MCF 10A (cell line): ENCODE measurements at places on chromosomes 3 and 15. TPM values are rescaled to one million over a fixed set of nuclear protein-coding genes. Genes with fewer than 3 reads are reported as not detected.

- no peak for DNase-seq
- H3K4me1 ChIP-seq: no peaks in the 10 kb centered on the region
- no peak overlapping the region for H3K4me3 ChIP-seq
- no peaks in the 10 kb centered on the region for H3K27me3 ChIP-seq
- peaks cover 70% of the 10 kb centered on the region for H3K36me3 ChIP-seq
These were observed 39.9 kb upstream of the ADCY5 start for GRCh38 chr3:123488645-123489347.

GRCh38 chr3:14933820-14934425, 13.5 kb upstream of the NR2C2 start:
- H3K36me3 ChIP-seq: no peaks in the 10 kb centered on the region
- DNase-seq: no peak
- no peak overlapping the region for H3K4me3 ChIP-seq

DNA sequence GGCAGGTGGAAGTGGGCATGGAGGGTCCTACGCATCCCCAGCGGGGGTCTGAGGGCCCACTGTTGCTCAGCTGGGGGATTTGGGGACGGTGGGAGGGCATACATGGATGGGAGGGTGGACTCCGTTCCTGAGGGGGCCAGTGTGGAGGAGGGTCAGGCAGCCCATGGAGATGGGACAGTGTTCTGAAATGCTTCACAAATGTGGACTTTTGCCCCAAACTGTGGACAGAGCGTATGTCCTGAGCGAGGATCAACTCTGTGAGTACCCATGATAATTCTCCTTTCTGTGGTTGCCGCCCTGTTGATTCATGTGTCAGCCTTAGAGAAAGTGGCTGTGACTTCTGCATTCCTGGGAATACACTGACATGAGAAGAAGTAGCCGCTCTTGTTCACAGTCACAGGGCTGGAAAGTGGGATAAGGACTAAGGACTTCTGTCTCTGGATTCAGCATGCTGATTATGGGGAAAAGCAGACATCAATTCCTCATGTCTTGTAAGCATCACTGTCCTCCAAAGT, 33.4 kb downstream of the SMAD3 start:
- H3K27ac ChIP-seq: peak overlapping the region; percentile 99
- H3K27me3 ChIP-seq: no peaks in the 10 kb centered on the region
- DNase-seq: no peak
- peak overlapping the region; percentile 82 for H3K4me3 ChIP-seq

DNA sequence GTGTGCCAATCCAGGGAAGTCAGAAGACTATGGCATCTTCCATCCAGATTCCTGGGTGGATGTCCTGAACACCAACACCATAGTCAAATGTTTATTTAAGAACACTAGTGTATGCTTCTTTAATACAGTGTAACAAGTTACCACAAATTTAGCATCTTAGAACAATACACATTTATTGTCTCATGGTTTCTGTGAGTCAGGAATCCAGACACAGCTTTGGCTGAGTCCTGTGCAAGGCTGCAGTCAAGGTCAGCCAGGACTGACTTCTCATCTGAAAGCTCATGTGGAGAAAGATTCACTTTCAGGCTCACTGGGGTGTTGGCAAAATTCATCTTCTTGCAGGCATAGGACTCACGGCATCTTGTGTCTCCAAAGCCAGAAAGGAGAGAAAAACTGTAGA, 143.4 kb downstream of the ANXA2 start:
- no peaks in the 10 kb centered on the region for H3K36me3 ChIP-seq
- no peak overlapping the region for H3K4me3 ChIP-seq
- H3K4me1 ChIP-seq: peaks cover 13% of the 10 kb centered on the region
- H3K27me3 ChIP-seq: no peaks in the 10 kb centered on the region

DNA sequence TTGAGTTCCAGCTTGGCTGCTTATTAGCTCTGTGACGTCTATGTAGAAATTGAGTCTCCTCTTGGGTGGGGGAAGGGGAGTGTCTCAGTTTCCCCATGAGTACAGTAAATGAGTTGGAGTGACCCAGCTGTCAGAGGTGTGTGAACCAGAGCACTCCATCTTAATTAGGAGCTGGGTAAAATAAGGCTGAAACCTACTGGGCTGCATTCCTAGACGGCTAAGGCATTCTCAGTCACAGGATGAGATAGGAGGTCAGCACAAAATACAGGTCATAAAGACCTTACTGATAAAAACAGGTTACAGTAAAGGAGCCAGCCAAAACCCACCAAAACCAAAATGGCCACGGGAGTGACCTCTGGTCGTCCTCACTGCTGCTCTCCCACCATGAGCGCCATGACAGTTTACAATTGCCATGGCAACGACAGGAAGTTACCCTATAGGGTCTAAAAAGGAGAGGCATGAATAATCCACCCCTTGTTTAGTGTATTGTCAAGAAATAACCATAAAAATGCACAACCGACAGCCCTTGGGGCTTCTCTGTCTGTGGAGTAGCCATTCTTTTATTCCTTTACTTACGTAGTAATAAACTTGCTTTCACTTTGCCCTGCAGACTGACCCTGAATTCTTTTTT, 222.4 kb downstream of the CACNA2D3 start:
- H3K27me3 ChIP-seq: peaks cover 11% of the 10 kb centered on the region
- H3K36me3 ChIP-seq: no peaks in the 10 kb centered on the region
- H3K4me1 ChIP-seq: no peaks in the 10 kb centered on the region
- H3K4me3 ChIP-seq: no peak overlapping the region
- no peak overlapping the region for H3K27ac ChIP-seq
- DNase-seq: no peak

DNA sequence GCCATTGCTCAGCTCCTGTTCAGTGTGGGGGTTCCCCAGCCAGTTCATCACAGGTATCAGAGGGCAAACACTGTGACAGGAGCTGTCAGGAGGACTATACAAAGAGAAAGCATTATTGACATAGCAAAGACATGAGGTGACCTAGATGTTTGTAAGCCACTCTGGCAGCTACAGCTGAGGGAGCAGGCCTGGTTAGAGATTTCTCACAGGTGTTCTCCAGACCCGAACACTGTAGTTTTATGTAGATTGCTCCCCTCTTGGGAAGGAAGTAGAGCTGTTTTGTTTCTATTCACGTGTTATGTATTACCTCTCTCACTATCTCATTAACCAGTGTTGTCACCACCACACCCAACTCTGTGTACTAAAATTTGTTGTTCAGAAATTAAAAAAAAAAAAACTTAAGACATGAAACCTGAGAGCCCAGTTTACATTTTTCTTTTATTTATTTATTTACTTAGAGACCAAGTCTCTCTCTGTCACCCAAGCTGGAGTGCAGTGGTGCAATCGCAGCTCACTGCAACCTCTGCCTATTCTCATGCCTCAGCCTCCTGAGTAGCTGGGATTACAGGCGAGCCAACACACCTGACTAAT, 123.7 kb downstream of the RBPMS2 start:
- no peak overlapping the region for H3K27ac ChIP-seq
- peaks cover 6% of the 10 kb centered on the region for H3K4me1 ChIP-seq
- no peaks in the 10 kb centered on the region for H3K27me3 ChIP-seq
- DNase-seq: peak; percentile 7
- peaks cover 5% of the 10 kb centered on the region for H3K36me3 ChIP-seq

- H3K27me3 ChIP-seq: no peaks in the 10 kb centered on the region
- DNase-seq: no peak
- H3K4me1 ChIP-seq: peaks cover 6% of the 10 kb centered on the region
- H3K27ac ChIP-seq: no peak overlapping the region
These were observed 54.3 kb downstream of the HMG20A start for GRCh38 chr15:77475001-77475400.

GRCh38 chr3:128311441-128311844, 155.2 kb downstream of the DNAJB8 start:
- H3K4me1 ChIP-seq: no peaks in the 10 kb centered on the region
- H3K4me3 ChIP-seq: no peak overlapping the region

GRCh38 chr15:51237816-51238215, 100.6 kb downstream of the CYP19A1 start:
- no peak overlapping the region for H3K4me3 ChIP-seq
- no peaks in the 10 kb centered on the region for H3K27me3 ChIP-seq
- peaks cover 5% of the 10 kb centered on the region for H3K4me1 ChIP-seq
- no peak overlapping the region for H3K27ac ChIP-seq
- peak; percentile 52 for DNase-seq

DNA sequence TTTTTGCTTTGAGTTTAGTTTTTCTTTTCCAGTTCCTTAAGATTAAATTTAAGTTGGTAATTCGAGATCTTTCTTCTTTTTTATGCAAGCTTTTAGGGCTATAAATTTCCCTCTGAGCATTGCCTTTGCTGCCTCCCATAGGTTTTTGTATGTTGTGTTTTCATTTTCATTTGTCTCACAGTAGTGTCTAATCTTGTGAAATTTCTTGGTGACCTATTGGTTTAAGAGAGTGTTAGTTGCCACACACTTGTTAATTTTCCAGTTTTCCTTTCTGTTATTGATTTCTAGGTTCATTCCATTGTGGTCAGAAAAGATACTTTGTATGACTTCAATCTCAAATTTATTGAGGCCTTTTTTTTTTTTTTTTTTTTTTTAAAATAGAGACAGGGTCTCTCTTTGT, 18.3 kb upstream of the IL20RB start:
- no peak for DNase-seq
- H3K4me1 ChIP-seq: peaks cover 51% of the 10 kb centered on the region
- H3K4me3 ChIP-seq: no peak overlapping the region
- no peaks in the 10 kb centered on the region for H3K27me3 ChIP-seq
- H3K36me3 ChIP-seq: peaks cover 50% of the 10 kb centered on the region

- H3K27ac ChIP-seq: no peak overlapping the region
- DNase-seq: no peak
- no peaks in the 10 kb centered on the region for H3K27me3 ChIP-seq
- peaks cover 6% of the 10 kb centered on the region for H3K36me3 ChIP-seq
- H3K4me3 ChIP-seq: no peak overlapping the region
- peaks cover 35% of the 10 kb centered on the region for H3K4me1 ChIP-seq
These were observed 21.4 kb downstream of the ACAP2 start for GRCh38 chr3:195421400-195421799.

DNA sequence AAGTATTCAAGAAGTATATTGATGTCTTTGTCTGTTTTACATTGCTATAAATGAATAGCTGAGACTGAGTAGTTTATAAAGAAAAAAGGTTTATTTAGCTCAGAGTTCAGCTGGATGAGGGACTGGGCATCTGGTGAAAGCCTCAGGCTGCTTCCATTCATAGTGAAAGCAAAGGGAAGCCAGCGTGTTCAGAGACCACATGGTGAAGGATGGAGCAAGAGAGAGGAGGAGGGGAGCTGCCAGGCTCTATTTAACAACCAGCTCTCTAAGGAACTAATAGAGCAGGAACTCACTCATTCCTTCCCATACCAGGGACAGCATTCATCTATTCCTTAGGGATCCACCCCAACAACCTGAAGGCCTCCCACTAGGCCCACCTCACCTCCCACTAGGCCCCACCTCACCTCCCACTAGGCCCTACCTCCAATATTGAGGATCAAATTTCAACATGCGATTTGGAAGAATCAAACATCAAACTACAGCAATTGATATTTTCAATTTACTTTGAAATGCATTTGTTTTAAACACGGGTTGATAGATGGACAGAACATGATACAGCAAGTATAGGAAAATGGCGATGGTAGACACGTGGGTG, 167.5 kb upstream of the HES1 start:
- peaks cover 23% of the 10 kb centered on the region for H3K4me1 ChIP-seq
- no peak overlapping the region for H3K4me3 ChIP-seq
- H3K36me3 ChIP-seq: no peaks in the 10 kb centered on the region
- DNase-seq: no peak

DNA sequence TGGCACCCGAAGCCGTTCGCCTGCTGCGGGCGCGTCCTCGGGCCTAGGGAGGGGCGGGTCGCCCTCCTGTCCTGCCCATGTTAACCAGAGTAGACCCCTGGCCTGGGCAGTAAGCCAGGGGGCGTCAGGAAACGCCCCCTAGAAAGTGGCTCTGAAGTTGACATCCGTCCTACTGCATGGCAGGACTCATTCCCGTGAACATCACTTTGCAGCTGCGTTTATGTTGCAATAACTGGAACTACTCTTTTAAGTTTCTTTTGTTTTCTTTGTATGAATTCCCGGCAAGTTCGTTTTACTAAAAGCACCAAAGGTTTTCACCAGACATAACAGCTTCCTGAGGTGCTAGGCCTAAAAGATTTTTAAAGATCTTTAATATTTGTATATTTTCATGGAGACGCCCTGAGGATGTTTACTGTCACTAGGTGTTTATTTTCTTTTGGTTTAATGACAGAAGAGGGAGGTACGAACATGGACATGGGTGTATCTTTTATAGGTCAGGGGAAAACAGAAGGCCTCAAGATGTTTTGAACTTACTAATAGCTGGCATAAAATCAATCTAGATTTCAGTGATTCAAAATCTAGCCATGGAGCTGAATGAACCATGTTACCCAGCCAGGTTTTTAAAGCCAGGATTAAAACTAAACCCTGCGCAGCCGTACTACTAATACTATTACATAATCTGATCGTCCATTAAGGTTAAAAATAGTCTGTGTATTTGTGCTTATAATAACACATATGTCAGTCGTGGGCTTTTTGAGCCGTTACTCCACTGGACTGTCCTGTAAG, 1.0 kb downstream of the C15orf61 start:
- peak overlapping the region; percentile 74 for H3K4me3 ChIP-seq
- peak; percentile 50 for DNase-seq
- peak overlapping the region; percentile 59 for H3K27ac ChIP-seq
- H3K36me3 ChIP-seq: peaks cover 13% of the 10 kb centered on the region
- peaks cover 13% of the 10 kb centered on the region for H3K4me1 ChIP-seq

DNA sequence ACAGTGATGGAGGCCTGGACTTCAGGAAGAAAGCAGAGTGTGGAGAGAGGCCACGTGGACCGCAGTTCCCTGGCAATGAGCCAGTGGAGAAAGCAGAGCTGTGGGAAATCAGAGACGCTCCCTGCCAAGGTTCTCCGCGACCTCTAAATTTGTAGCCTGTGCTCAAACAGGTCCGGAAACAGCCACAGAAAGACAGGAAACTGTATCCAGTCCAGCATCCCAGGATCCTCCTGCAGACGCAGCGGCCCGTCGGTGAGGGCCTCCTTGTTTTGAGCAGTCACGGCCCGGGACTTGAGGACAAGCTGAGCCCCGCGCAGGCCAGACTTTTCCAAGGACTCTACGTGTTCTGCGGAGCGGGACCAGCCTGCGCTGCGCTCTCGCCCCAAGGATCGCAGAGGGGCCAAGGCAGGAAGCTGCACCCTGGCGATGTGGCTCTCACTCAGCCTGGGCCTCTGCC, 22.3 kb downstream of the RPSA start:
- no peaks in the 10 kb centered on the region for H3K36me3 ChIP-seq
- H3K27ac ChIP-seq: no peak overlapping the region

The REC114 gene
- not detected in 2 replicates for total RNA-seq

The C3orf62 gene
- total RNA-seq: 8.1 and 9.4 TPM in 2 replicates

The RASGRP1 gene
- not detected in 2 replicates for total RNA-seq
